ENCODE measurements at places on chromosomes 11 and 22.

GRCh38 chr11:79520086-79520485, 79.3 kb upstream of the TENM4 start:
- no peak for DNase-seq

DNA sequence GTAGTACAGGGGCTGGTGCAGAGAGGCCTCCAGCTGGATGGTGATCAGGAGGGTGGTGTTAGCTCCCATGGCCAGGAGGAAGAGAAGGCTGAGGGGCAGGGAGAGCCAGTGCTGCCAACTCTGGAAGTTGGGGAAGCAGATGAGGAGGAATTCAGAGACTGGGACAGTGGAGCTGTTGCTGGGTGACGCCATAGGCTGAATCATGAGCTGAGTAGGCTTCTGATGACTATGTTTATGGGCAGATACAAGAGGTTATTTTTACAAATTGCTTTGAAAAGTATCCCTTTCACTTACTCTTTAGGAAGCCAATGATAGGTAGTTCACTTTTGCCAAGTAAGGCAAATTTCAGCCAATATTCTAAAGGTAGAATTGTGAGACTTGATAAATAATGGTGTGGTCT, 3.1 kb downstream of the OR56A1 start:
- no peak for DNase-seq

GRCh38 chr11:67506426-67507051, 1.4 kb upstream of the PITPNM1 start:
- DNase-seq, result no peak

GRCh38 chr11:73972620-73973449, 9.8 kb downstream of the UCP2 start:
- no peak for DNase-seq

GRCh38 chr11:95877291-95877690, 46.6 kb downstream of the MTMR2 start:
- DNase-seq, result no peak

GRCh38 chr22:35839841-35840301, 122.2 kb downstream of the APOL5 start:
- DNase-seq, result no peak

- no peak for DNase-seq
These were observed 3.9 kb downstream of the CREB3L1 start for GRCh38 chr11:46281371-46281831.

DNA sequence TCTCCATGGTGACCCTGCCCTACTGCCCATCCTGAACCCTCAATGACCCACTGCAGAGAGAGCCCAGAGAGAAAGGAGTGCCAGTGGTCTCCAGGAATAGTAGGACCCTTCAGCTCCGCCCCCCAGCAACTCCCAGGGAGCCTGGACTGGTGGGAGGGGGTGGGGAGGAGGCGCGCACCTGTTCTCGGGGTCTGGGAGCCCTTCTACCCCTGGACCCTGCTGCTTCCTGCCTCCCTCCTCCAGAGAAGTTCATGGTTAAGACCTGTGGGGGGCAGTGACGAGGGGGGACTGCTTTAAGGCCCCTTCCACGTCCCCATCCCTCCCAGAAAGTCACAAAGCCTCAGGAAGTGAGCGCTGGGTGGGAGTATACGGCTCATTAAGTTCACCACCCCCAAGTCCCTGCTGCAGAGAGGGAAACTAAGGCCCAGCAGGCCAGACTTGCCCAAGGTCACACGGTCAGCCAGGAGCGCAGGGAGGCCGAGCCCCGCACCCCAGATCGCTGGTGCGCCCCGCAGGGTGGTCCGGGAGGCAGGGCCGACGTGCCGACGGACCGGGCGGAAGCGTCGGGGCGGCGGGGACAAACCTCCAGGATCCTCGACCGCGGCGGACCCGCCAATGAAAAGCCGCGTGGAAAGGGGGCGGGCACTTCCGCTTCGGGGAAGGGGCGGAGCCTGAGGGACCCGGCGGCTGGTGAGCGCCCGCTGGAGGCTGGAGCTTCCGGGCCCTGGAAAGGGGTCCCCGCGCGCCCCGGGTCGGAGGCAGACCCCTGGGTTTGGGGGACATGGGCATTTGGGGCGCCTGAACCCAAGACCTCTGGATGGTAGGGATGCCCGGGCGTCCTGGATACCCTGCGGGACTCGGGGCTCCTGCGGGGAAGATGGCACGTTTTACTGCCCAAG, at the start of the genes NUDT22 and TRPT1:
TSS of gene NUDT22 (plus strand) at position 667 of the 899 bp plus-strand sequence. CDS start 379 bp downstream, outside the sequence.
TSS of gene TRPT1 (minus strand) at position 579 of the 899 bp plus-strand sequence. CDS start at position 253, 326 bp downstream.
- DNase-seq, result peak; percentile 87

DNA sequence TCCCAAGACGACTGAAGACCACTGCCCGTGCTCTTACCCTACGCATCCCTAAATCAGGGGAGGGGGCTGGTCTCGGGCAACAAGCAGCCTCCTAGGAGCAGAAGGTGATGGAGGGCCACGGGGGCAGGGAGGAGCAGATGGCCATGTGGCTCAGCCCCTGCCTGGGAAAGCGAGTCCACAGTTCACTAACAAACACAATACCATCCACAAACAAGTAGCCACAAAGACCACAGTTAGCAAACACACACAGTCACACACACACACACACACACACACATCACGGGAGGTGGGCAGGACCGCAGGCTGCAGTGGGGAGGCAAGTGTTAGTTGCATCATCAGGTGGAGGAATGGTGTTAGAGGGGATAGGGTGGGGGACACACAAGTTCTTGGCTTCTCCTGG, 13.2 kb upstream of the FXYD2 start:
- no peak for DNase-seq

- no peak for DNase-seq
These were observed 305.9 kb upstream of the ANO3 start for GRCh38 chr11:26026078-26026477.

- no peak for DNase-seq
These were observed 1883.4 kb upstream of the RAG2 start for GRCh38 chr11:38481391-38481790.

DNA sequence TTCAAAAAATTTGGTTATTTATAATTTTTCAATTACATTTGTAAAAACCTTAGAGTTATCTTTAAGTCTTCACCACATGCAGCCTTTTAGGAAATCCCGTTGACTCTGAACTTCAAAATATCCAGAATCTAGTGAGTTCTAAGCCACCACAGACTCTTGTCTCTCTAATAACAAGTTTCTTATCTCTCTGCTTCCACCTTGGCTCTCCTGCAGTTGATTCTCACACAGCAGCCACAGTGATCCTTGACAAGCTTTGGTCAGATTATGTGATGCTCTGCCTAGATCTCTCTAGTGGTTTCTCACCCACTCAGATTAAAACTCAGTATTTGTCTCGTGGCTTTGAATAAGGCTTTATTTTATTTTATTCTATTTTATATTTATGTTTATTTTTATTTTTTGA, 8.6 kb downstream of the HSD17B12 start:
- no peak for DNase-seq

DNA sequence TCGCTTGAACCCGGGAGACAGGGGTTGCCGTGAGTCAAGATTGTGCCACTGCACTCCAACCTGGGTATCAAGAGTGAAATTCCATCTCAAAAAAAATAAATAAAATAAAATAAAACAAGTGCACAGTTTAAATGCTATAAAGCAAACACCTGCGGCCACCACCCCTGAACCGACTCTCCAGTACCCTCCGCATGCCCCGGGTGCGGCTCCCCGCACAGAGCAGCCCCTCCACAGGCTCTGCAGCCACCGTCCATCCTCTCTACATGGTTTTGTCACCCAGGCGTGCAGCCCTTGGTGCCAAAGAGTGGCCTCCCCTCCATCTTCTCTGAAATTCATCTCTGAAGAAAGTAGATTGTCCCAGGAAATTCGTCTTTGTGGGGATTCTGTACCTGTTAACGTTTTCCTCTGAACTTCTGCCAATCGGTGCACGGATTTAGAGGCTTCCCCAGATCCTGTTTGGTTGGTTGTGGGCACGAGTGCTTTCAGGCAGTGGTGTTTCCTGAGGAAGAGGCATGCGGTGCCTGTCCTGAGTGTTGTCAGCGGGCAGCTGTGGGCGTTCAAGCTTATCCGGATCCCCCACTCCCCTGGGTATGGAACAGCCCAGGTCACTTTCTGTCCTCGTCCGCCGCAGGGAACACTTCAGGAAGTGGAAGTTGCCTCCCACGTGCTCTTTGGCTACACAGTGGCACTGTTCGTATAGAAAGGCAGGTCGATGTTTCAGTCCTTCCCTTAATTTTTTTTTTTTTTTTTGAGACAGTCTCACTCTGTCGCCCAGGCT, 4.1 kb downstream of the MIOX start:
- DNase-seq, result no peak

- no peak for DNase-seq
These were observed 15.7 kb upstream of the MYEOV start for GRCh38 chr11:69278091-69278867.
